NCI-H446 treated with DMSO at 0.1 percent for 48 hours (cell line): ENCODE measurements at places on chromosomes 6 and 20.

DNA sequence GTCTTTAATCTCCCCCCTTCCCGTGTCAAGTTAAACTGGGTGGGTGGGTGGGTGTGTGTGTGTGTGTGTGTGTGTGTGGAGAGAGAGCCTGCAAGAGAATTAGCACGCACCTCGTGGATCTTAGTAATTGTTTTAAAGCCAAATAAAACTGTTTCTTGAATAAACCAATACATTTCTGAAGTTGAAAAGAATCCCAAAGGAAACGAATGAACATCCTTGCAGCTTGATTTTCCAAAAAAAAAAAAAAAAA lies 381 bp upstream of the BICRAL start:
- DNase-seq = no peak

DNA sequence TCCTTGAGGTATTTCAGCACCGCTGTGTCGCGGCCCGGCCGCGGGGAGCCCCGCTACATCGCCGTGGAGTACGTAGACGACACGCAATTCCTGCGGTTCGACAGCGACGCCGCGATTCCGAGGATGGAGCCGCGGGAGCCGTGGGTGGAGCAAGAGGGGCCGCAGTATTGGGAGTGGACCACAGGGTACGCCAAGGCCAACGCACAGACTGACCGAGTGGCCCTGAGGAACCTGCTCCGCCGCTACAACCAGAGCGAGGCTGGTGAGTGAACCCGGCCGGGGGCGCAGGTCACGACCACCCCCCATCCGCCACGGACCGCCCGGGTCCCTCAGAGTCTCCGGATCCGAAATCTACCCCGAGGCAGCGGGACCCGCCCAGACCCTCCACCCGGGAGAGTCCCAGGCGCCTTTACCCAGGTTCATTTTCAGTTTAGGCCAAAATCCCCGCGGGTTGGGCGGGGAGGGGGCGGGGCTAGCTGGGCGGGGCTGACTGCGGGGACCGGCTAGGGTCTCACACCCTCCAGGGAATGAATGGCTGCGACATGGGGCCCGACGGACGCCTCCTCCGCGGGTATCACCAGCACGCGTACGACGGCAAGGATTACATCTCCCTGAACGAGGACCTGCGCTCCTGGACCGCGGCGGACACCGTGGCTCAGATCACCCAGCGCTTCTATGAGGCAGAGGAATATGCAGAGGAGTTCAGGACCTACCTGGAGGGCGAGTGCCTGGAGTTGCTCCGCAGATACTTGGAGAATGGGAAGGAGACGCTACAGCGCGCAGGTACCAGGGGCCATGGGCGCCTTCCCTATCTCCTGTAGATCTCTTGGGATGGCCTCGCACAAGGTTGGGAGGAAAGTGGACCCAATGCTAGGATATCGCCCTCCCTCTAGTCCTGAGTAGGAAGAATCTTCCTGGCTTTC lies 693 bp downstream of the HLA-F start:
- no peak for DNase-seq

GRCh38 chr20:50491168-50491567 lies 19.0 kb upstream of the PTPN1 start:
- DNase-seq = no peak

DNA sequence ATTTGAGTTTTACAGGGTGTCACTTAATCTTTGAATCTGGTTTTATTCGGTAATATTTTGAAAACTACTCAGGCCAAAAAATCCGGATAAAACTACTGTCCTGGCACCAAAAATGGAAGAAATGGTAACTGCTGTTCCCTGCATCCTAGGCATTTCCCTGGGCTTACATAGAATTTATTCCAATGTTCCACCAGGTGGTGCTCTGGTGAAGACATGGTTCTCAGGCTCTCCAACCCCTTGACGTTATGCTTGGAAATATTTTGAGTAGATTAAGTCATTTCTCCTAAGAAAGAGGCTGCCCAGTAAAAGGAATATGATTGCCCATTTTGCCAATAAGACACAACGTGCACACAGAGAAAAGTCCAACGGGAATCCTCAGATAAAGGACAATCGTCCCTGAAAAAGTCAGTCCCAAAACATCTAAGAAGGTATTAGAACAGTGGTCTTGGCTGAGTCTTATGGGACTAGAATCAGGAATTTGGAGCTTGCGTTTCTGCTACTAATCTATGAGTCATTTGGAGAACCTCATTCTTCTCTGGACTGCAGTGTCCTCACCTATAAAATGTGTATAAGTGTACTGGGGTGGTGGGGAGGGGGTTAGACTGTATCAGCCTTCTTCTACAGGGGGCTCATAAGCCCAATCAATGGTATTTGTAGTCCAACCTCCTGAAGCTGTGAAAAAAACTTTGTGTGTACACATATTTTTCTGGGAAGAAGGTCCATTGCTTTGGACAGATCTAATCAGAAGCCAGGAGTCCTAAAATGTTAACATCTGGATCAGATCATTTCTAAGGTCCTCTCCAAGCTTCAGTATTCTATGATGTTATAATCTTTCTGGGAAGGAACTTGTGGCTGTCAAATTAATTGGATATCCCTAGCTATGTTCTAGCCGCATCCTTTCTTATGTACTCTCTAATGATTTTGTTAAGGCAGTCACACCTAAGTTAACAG lies 131.0 kb upstream of the BMP2 start:
- no peak for DNase-seq

DNA sequence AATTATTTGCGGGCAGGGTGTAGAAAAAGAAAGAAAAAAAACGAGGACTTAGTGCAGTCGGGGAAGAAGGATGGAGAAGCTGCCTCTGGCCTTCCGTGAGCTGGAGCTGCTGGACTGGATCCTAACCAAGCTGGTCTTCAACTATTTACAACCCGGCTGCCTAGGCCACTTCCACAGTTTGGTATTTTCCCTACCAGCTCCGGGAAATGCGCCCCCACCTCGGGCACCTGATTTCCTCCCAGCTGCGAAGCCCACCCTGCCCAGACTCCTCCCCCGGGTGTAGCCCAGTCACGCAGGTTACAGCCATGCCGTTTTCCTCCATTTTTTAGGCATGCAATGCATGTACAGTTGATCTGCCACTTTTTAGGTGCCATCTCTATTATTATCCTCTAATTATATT lies 21.2 kb downstream of the THEMIS start:
- DNase-seq = no peak

DNA sequence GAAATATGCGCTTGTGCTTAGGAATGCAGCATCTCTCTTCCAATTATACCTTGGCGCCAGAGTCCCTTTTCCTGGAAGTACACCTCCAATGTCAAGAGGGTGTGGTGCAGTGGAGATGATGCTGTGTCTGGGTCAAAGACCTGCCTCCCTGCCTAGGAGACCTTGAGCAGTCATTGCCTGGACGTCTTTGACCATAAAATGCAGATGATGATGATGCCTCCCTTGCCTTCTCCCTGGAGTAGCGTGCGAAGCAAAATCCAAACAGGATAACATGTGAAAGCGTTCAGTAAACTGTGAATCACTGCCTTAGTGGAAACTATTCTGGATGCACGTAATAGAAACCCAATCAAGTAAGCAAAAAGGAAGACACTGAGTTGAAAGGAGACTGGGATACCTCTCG lies 97.4 kb upstream of the ARMC2 start:
- DNase-seq = no peak

DNA sequence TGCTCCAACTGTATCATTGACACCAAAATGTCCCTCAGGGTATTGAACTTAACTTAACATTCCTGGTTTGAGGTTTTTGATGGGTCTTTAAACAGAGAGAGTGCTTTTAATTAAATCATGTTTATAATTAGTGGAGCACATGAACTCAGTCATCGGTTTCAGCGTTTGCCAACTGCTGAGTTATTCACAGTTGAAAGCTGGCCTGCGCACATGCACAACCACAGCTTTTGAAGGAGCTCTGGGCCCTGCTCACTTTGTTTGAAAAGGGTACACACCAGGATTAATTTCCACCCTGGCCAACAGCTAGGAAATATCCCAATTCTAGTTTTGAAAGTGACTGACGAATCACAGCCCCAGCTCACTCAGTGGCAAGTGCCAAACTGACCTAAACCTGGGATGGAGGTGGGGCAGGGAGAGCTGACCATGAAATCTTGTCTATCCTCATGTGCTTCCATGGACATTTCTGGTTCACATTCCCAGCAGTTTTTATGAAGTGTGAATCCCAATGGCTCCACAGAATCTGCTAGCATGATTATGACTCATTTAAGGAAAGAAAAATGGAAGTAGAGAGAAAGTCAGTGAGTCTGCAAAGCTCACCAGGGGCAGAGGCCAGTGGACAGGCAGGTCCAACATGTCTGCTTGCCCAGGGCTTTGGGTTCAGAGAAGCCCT lies 247.8 kb downstream of the FNDC1 start:
- DNase-seq = no peak

GRCh38 chr6:34196833-34197195 lies 39.9 kb upstream of the HMGA1 start:
- no peak for DNase-seq

DNA sequence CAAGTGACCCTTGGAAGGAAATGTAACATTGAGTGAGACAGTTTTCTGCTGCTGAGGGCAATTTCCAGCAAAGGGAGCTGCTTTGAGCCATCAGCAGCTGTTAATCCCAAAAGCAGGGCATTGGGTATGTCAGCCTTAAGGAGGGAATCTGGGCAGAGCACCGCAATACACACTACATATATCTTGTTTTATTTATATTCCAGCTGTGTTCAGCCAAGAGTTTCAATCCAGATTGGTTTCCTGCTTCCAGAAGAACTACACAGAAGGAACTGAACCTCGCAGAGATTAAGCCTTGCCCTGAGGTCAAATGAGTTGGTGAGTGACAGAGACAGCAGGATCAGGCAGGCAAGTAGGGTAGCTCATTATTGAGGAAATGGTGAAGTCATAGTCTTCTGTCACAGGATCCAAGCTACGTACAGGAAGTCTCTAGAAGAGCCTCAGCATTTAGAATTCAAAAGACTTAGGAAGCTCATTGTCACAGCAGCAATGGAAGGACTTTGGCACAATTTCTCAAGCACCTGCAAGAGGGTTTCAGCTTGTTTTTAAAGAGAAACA lies 109.9 kb upstream of the HEY2 start:
- no peak for DNase-seq

DNA sequence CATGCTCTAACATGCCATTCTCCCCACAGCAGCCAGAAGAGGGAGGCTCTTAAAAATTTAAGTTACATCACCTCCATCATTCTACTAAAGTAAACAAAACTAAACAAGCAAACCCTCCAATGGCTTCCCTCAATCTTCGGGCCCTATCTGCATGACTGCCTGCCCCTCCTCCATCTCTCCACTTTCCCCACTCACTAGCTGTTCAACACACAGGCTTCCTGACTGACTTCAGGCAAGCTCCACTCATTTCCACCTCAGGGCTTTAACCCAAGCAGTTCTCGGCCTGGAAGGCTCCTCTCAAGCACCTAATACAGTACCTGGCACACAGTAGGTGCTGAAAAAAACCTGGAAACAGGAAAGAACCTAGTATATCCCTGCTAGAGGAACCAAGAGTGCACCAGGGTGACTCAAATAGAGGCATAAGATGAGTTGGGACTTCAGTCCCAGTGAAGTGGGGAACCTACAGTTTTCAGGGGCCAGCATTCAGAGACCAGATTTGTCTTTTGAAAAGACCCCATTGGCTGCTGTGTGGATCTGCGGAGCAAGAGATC lies 2.8 kb downstream of the AHCY start:
- no peak for DNase-seq

GRCh38 chr20:41142245-41142644 lies 4.9 kb downstream of the PLCG1 start:
- no peak for DNase-seq

- DNase-seq = no peak
These were observed 182.7 kb downstream of the TBX18 start for GRCh38 chr6:84581494-84582259.

DNA sequence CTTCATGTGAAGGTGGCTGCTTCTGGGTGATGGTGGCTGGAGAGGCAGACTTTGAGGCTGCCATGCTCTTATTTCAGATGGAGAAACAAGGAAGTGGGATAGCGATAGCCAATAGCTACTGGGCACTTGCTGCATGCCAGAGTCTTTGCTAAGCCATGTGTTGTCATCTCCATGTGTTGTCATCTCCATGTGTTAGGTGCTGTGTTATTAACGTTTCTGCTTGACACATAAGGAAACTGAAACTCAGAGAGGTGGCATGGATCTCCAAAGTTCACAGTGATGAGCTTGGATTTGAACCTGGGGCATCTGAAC lies 16.9 kb downstream of the KIAA1755 start:
- DNase-seq = no peak

DNA sequence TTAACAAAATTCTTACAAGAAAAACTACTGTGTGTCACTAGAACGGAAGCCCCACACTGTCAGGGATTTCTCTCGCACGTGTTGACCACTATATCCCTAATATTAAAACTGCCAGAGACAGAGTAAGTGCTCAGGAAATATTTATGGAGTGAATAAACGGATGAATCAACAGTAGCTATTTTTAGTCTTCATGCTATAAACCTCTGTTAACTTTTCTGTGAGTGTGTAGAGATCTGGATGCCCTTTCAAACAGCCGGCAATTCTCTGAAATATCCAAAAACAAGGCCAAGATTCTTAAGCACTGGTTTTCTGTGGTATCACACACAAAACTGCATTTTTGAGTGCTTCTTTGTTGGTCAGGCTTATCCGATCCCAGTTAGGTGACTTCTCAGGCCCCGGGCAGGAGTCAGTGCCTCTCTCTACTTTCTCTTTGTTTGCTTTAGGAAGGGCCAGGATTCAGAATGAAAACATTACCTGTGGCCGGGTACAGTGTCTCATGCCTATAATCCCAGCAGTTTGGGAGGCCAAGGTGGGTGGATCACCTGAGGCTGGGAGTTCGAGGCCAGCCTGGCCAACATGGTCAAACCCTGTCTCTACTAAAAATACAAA lies 15.7 kb downstream of the ATP9A start:
- DNase-seq = no peak

GRCh38 chr6:75926293-75927168 lies 145.9 kb downstream of the IMPG1 start:
- no peak for DNase-seq

GRCh38 chr20:13526551-13526950 lies 112.2 kb downstream of the TASP1 start:
- DNase-seq = no peak

- no peak for DNase-seq
These were observed 30.7 kb upstream of the NANP start for GRCh38 chr20:25654487-25654886.

DNA sequence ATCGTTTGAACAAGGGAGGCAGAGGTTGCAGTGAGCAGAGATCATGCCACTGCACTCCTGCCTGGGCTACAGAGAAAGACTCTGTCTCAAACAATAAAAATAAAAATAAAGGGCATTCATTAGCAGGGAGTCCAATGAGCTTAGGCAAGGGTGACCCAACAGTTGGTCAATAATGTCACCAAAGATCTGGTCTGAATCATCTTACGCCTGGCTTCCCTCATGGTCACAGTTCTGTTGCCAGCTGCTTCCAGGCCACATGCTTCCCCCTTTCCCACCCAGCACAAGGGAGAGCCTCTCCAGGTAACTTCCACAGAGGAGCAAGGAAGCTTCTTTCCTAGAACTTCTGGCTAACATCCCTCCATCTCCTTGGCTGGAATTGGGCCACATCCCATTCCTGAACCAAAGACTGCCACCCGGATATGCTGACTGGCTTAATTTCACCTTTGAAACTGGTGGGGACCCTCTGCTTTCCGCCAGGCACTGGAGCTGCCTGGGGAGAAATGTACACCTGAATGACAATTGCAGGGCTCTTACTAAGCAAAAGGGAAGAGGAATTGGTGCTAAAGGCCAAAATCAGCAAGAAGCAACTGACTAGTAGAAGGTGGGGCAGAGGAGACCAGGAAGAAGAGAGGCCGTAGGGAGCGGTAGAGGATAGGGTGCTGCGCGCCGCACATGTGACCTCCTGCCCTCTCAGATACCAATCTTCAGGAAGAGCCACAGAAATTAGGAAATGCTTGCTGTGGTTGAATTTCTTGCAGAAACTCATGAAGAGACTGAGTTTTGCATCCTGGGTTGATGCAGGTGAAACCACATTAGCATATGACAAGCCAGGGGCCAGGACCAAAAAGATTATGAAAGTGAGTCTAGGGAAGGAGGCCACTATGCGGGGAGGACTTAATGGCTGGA lies 8.3 kb upstream of the SCML4 start:
- no peak for DNase-seq
